ENCODE measurements at places on chromosomes 1 and 21.
A peak's percentile ranks its signal among the peaks of the same experiment; 100 is the strongest.

DNA sequence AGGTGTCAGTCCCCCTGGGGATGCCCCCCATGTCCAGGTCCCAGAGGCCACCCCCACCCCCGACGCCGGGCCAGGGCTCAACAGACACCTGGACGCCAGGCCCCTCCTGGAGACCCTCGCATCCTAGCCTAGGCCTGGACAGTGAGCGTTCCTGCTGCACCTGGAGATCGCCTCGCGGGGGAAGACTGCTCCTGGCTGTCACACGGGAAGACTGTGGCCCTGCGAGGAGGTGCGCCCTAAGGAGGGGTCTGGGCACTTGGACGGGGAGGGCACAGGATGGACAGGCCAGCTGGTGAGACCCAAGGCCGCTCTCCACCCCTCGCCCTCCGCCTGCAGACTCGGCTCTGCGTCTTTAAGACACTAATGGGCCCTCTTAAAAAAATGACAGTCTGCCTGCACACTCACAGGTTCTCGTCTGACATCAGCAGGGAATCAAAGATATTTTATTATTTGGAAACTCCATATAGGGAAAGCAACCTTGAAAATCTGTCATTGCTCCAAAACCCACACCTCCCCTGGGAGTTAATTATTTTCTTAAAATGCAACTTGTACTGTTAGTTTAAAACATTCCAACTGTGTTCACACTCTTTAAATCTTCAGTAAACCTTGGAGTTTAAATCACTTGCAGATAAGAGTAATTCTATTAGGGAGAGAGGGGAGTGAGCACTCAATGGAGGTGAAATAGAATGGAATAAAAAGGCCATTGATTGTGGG lies 45.6 kb upstream of the ACTRT2 start:
- DNase-seq: no peak

DNA sequence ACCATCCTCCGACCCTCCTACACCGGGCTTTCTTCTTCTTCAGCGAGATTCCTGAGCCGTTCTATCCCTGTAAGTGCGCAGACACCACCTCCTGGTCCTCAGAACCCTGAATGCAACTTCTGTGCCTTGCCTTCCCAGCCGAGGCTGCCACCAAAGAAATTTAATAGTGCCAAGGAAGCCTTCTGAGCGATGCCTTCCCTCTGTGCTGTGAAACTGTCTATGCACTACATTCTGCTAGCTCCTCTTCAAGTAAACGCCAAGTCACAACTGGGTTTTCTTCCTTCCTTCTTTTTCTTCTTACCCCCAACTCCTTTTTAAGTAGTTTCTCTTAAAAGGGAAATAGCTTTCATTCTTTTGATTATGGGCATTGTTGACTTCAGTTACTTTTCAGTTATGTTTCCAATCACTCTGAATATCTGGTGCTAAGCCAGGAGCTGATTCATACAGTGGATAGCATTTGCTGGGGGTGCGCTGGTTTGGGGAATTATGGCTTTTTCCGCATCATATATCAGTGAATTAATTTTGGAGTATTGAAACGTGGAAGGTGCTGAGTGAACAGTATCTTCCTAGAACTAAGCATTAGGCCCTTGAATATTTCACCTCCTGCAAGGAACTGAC lies 38.6 kb upstream of the GPR88 start:
- DNase-seq: no peak

GRCh38 chr1:170145770-170146676 lies at the start of gene NTMT2:
TSS of gene NTMT2 (plus strand) at chr1:170145959. CDS start at chr1:170146108, 149 bp downstream.
- no peak for DNase-seq

GRCh38 chr1:28280501-28280900 lies 21.2 kb downstream of the SESN2 start:
- DNase-seq: no peak

DNA sequence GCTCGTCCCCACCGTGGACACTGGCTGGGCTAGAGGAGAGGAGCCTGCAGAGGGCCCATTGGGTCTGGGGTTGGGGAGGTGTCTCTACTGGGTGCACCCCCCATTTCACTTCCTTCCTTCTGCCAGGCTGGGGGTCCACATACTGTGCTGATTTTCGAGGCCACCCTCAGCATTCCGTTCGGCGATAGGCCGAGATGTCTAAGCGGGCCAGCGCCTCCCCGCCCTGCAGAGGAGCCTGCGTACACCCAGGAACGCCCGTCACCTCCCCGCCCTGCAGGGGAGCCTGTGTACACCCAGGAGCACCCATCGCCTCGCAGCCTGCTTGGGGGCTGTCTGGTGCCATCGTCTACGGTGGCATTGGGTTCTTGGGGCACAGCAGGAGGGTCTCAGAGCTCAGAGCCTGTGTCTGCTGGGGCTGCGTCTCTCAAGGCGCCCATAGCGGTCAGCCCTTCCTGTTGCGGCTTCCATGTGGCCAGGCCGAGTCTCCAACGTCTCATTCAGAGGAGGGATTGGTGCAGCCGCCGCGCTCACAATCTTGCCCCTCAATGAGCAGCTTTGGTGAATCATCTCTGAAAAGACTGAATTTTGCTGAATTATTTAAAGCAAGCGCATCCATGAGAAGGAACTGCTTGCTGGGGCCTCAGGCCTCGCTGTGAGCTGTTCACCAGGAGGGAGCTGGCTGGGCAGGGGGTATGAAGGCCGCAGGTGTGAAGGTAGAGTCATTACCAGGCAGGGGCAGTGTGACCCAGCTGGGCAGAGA lies 30.7 kb upstream of the AGPAT3 start:
- no peak for DNase-seq

- DNase-seq: no peak
These were observed 33.8 kb downstream of the RSPH1 start for GRCh38 chr21:42461881-42462877.

DNA sequence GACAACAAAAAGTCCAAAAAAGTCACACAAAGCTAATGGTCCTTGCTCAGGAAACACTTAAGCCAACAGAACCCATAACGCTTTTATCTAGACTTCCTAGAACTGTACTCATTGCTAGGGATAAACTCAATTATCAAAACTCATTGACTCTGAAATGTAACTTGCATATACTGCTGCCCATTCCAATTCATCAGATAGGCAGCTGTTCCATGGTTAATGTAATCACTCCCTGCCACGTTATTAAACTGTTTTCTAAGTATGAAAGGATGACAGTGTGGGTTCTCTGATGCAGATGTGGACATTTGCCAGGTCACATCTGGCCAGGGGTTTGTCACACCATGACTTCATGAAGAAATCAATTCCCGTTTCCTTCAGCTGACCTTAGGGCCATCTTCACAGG lies 30.3 kb upstream of the DNAJC11 start:
- DNase-seq: no peak

DNA sequence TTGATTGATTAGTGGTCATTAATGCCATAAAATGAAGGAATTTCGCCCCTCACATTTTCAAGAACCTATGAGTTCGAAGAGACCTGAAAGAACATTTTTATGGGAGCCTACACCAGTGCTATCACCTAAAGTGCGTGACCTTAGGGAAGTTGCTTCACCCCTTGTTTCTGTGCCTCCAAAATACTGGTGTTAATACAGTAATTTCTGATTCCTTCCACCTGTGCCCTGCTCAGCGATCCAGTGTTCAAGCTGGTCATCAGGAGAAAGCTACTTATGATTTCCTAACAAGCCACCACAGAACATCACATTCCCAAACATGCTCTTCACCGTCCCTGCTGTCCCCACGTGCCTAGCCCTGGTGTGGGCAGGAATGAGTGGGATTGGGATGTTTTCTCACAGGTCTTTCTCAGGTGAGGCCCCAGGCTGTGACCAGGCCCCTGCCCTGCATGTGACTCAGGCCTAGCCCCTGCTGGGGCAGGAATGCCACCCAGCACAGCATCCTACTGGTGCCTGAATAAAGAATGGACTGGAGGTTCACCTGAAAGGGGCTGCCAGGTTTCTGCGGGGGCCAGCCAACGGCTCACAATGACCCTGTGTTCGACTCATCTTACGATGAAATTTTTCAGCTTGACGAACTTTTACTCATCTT lies 60.3 kb downstream of the CD247 start:
- peak; percentile 33 for DNase-seq

GRCh38 chr1:52702886-52703787 lies 5.0 kb upstream of the COA7 start:
- DNase-seq: peak; percentile 93

- no peak for DNase-seq
These were observed 3.1 kb downstream of the ACADM start for GRCh38 chr1:75727571-75727970.

DNA sequence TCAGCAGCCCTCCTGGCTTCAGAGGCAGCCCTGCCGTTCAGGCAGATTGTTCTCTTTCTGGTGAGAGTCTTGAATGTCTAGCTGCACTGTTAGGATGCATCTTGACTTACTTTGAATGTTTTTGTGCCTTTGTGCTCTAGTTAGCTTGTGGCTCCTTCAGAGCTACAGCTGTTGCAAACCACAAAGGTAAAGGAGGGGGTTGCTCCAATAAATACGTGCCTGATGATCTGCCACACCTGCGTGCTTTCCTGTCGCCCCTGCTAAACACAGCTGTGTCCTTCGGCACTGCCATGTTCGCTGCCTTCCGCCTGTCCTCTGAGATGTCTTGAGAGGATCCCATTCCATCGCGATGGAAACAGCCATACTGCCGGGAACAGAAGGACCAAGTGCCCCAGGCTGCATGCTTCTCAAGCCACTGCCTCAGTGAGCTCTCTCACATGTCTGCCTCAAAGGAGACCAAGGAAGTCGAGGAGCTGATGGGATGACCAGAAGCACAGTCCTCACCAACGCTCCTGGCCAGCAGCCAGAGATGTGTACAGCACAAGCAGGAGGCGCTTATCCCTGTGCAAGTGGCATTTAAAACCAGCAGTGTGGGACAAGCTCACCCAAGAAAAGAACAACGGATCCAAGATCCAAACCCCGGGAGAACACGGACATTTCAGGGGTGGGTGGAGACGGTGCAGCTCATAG lies 12.0 kb upstream of the SMIM12 start:
- peak; percentile 9 for DNase-seq

DNA sequence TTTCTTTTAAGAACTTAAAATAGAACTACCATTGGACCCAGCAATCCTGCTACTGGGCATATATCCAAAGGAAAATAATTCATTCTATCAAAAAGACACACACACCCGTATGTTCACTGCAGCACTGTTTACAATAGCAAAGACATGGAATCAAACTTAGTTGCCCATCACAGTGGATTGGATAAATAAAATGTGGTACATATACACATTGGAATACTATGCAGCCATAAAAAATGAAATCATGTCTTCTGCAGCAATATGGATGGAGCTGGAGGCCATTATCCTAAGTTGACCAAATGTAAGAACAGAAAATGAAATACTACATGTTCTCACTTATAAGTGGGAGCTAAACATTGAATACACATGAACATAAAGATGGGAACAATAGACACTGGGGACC lies 585.3 kb upstream of the USP24 start:
- no peak for DNase-seq

DNA sequence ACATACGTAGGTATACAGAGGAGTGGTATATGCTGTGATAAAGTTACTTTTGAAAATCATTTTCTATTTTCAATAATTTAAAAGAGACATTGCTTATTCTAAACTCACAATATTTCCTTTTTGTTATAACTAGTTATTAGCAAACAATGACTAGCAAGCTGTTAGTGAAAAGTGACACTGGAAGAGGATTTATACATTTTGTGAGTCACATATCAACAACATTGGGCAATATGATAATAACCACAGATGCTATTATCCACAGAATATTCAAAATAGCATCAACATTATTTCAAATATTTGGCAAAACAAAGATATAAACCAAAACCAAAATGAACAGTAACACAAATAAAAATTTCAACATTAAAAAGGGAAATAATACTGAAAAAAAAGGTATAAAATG lies 104.0 kb upstream of the HP1BP3 start:
- no peak for DNase-seq

GRCh38 chr1:181102841-181103240 lies 14.3 kb downstream of the IER5 start:
- no peak for DNase-seq

- DNase-seq: no peak
These were observed 29.1 kb upstream of the SAMD13 start for GRCh38 chr1:84272401-84272800.

DNA sequence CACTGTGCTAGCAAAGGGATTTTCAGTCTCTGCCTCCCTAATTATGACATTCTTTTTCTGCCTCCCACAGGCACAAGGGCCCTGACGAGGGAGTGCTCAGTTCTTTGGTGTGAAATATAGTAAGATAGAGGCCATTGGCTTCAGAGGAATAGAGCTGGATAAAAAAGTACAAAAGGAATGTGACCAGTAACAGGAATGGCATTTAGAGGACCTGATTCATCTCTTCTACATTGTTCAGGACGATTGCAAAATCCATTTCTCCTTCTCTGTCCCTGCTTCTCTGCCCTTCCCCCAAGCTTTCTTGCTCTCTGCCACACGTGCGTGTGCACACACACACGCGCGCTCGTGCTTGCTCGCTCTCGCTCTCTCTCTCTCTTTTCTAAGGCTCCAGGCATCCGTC lies 668.2 kb downstream of the KIF26B start:
- no peak for DNase-seq

DNA sequence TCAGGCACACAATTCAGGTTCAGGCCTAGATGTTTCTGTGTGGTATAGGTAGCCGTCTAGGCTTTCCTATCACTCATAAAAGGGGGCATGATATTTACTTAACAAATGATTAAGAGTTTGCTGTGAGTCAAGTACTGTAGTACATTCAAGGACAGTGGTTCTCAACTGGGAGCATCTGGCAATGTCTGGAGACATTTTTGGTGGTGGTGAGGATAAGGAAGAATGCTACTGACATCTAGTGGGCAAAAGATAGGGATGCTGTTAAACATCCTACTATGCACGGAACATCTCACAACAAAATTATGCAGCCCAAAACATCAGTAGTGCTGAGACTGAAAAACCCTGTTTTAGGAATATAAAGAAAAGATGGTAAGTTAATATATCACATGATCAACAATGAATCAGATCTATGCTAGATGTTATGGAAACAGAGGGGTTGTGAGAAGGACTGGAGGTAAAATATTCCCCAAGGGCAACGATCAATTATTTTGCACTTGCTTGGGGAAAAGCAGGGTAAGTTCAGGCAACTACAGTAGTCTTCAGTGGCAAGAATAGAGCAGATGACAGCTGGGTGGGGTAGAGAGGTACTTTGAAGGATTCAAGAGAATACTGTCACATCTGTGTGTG lies 4.9 kb downstream of the DNTTIP2 start:
- no peak for DNase-seq

DNA sequence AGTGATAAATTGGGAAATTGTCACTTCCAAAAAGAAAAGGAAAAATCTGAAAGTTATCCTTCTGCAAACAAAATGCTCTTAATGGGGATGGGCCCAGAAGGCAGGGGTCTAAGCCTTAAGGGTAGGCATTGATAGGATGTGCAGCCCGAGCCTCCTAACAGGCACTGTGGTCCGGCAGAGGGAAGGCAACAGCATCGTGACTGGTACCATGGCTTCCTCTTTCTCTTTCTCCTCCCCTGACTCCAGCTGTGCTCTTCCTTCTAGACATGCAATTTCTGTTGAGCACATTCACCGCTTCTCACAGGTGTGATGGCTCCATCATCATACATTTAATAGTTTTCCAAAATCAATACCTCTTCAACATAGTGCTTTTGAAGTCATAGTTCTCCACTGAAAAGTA lies 91.5 kb downstream of the SELENOF start:
- no peak for DNase-seq
